Adipocyte (in vitro differentiated cells): ENCODE measurements at places on chromosomes 3 and 15.

DNA sequence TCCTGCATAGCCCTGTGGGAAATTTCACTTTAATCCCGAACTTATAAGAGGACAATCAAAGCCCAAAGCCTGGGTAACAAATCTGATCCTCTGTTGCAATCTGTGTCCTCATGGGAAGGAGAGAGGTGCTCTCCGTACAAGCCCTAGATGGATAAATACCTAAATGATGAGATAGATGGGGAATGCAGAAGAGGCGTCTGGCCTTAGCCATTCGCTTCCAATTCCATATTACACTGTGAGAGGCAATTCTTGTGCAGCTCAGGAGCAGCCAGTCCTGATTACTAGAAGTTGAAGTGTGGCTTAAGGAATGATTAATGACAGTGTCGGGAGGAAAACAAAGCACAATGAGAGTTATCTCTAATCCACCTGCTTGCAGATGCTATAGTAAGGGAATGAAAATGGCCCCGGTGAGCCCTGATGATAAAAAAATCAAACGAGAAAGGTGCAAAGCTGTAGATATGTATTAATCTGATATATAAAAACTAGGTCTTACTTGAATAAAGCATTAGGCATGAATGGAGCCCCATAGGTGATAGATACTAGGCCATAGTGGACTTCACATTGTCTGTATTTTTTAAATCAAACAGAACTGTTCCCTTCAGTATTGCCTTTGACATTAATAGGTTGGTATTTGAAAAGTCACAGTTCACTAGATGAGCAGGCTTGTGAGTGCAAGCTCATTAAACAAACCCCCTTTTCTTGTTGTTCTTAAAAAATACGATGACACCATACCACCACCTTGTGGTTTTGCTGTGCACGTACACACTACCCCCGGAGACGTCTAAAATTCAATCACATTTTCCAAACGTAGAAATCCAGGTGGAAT, 54.2 kb upstream of the TMCO5A start:
- DNase-seq: peak; percentile 78

DNA sequence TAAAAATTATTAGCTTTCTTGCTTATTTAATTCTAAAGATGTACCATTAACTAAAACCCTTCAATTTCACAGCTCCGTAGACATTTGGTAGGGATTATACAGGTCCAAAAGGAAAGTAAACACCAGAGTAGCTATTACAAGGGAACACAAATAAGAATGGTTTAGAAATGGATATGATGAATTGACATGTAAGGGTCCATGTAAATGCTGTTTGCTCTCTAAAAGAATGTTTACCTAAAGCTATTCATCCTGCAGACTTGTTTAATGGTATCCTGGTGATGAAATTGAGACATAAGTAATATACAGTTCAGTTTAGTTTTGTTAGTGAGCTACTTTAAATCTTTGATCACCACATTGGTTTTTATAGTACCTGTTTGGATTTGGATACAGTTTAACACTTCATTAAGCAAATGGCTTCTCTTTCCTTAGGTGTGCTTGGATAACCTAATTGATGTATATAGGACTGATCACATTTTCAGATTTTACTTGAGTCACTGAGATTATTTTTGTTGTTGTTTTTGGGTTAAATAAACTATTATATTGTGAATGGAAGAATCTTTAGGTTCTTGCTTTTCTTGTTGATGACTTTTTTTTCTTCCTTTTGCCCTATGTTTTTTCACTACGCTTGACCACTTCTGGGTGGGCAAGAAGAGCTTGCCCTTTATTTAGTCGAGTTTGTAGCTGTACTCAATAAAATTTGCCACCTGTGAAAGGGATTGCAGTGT, 115.4 kb downstream of the TCF12 start:
- no peak for DNase-seq

- no peak for DNase-seq
Observed at GRCh38 chr3:45320986-45321385, 67.4 kb upstream of the LARS2 start.

- DNase-seq: peak; percentile 71
Observed at GRCh38 chr3:128489927-128490649, 2.9 kb downstream of the GATA2 start.

DNA sequence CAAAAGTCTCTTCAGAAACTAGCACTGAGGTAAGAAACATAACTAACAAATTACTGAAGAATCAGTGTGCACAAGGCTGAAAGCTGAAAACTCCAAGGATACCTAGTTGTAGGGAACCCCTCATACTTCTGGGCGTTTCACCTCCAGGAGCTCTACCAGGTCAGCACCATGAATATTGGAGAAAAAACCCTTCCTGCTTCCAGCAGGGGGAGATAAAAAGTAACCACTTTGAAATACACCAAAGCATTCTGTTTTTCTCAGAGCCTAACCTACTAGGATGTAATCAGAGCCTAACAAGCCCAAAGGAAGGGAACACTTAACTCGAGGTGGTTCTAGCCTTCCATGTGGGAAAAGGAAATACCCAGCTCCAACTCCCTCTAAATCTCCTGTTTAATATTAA, 175.8 kb upstream of the MME start:
- peak; percentile 46 for DNase-seq

DNA sequence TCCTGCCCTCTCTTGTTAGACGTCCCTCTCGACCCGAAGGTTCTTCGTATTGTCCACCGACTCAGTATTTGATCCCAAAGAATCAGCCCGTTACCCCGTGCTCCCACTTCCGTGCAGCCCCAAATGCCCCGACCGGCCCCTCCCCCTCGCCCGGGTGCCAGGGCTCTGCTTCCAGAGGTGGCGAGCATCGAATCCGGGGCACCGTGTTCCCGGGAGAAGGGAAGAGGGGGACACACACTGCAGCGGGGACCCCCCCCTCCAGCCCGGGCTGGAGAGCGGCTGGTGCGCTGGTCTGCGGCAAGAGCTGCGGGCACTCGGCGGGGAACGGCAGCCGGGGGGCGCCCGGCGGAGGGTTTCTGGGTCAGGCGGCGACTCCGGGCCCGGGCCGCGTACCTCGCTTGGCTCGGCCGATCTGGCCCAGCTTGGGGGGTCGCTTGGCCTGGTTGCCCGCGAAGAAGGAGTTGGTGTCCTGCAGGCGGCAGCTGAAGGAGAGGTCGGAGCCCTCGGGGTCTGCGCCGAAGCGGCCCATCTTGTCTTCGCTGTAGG, 556 bp downstream of the CAMK2N2 start:
- peak; percentile 4 for DNase-seq

GRCh38 chr3:43286841-43287499, 630 bp downstream of the SNRK start:
- peak; percentile 77 for DNase-seq

- no peak for DNase-seq
Observed at GRCh38 chr3:195537995-195538394, 5.1 kb downstream of the PPP1R2 start.

DNA sequence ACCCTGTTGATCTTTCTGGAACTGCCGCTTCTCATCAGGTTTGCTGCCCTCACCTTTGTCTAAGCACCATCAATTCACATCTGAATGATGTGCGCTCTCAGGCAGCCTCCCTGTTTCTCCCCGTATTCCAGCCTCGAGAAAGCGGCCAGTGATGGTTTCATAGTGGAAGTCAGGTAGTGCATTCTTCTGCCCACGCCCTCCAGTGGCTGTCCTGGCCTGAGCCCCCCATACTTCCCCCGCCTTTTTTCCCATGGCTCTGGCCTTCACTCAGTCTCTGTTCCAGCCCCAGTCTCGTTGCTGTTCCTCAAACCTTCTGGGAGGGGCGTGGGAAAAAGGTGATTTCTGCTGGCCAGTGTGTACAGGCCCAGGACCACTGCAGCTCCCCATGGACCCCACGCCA, 101.3 kb downstream of the ASB7 start:
- DNase-seq: no peak

- no peak for DNase-seq
Observed at GRCh38 chr3:125058959-125059358, 3.2 kb upstream of the HEG1 start.

DNA sequence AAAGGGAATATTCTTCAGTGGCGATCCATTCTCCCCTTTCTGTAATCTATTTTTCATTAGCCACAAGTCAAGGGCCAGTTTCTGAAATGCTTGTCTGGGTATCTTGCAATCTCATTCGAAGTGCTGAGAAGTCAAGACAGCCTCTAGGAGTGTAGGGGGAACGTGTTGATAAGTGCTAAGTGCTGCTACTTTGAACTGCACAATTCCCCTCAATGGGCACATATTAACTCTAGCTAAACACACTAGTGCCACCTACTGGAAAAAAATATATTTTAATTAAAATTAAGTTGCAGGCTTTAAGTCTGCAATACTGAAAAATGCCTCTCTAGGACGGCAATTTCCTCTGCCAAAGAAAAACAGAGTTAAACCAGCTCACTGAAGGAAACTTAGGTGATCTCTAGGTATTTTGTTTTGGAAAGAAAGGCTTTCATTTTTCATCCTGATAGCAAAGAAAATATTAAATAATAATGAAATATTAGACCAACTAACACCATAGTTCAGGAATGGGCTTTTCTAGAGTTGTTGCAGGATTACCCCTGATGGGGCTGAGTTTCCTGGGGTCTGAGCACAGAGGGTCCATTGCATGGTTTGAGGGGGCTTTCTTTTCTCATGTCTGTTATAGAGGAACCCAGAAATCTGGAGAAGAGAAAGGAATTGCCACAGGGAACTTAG, 181.9 kb upstream of the KBTBD8 start:
- DNase-seq: peak; percentile 89
